Uterus (tissue), 4 donors: ENCODE measurements at places on chromosomes 7 and 10.

DNA sequence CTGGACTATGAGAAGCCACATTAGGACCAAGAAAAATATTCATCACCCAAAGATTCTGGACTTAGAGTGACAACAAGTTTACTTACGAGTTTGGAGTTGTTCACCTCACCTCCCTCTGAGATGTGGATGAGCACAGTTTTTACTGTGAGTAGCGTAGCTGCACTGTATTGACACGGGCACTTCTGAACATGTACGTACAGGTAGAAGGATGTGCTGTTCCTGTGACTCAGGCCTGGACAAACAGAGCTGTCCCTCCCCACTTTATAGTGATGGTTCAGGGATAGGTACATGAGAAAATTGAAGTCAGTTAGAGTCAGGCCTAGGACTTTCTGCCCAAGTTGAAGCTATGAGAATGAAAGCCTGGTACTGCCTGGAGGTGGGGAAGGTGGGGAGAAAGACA lies 80.9 kb upstream of the DYNC1I1 start:
- H3K36me3 ChIP-seq = no peaks in the 10 kb centered on the region
- no peak overlapping the region for H3K27ac ChIP-seq
- no peak for DNase-seq
- H3K4me1 ChIP-seq = no peaks in the 10 kb centered on the region
- H3K4me3 ChIP-seq = no peak overlapping the region

DNA sequence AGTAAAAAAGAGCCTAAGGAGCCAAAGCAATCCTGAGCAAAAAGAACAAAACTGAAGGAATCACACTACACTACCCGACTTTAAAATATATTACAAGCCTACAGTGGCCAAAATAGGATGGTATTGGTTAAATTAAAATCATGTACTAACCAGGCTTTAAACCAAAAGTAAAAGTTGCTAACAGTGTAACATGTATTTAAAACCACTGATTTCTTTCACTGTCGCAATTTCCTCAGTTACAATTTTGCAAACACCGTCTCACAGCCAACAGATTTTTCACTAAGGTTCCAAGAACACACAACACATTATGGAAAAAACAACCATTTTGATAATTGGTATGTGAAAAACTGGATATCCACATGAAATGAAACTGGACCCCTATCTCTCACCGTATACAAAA lies 74.0 kb downstream of the JMJD1C start:
- no peaks in the 10 kb centered on the region for H3K4me1 ChIP-seq
- no peaks in the 10 kb centered on the region for H3K27me3 ChIP-seq
- H3K4me3 ChIP-seq = no peak overlapping the region
- no peak for DNase-seq

DNA sequence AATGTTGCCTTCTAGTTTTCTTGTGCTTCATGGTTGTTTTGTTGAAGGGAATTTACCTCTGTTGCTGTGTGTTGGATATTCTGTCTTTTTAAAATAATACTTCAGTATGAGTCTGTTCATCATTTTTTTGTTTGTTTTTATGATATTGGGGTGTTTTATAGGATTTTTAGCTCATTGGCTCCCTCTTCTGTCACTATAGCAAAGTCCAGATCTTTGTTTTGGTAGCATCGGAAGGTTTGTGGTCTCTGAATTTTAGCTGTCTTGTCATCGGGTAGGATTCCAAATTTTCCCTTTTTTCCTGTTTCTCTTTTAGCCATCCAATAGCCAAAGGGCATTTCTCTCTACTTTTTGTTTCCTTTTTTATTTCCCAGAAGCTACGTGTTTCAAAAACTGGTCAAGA lies 91.4 kb downstream of the EXOC4 start:
- no peaks in the 10 kb centered on the region for H3K36me3 ChIP-seq
- DNase-seq = no peak
- H3K27ac ChIP-seq = no peak overlapping the region
- H3K4me3 ChIP-seq = no peak overlapping the region
- no peaks in the 10 kb centered on the region for H3K4me1 ChIP-seq

DNA sequence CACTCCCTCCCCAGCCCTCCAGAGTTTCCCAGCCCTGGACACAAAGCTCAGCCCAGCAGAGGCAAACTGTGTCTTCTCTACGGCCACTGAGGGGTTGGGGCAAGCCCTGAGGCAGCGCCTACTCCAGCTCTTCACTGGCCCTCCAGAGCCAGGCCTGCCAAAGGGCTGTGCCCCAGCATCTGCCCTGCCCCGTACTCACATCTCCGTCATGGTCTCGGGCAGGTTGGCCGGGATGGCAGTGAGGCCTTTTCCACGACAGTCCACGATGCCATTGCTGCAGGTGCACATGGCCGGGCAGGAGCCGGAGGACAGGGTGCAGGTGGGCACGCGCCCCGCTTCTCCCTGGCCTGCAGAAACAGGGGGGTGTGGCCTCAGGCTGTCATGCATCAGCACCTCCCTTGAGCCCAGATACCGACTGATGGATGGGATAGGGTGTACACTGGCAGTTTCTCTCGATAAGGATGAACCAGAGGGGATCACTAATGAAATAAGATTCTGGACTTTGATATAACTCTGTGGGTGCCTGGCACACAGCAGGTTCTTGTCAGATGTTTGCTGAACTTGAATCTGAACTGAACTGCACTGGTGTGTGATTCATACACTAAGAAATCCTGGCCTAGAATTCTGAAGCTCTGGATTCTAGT lies 125.2 kb downstream of the SLIT1 start:
- H3K4me3 ChIP-seq = no peak overlapping the region
- DNase-seq = no peak
- no peaks in the 10 kb centered on the region for H3K36me3 ChIP-seq
- H3K27me3 ChIP-seq = no peaks in the 10 kb centered on the region

GRCh38 chr7:104857458-104858425 lies 156.3 kb upstream of the KMT2E start:
- no peaks in the 10 kb centered on the region for H3K36me3 ChIP-seq
- DNase-seq = no peak
- H3K4me3 ChIP-seq = no peak overlapping the region
- H3K27me3 ChIP-seq = no peaks in the 10 kb centered on the region
- H3K27ac ChIP-seq = no peak overlapping the region

DNA sequence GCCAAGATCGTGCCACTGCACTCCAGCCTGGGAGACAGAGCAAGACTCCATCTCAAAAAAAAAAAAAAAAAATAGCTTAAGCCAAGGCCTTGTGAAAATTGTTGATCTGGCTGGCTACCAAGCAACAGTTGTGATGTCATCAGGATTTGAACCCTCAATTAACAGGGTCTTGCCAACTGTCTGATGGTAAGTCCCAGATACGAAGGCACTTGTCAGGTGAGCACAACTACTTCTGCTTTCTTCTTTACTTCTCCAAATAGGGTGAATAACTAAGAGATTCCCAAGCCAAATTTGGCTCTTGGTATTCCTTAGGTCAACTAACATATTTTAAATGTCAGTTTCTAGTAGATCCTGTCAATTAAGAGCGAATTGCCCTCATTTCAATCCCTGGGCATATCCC lies 47.4 kb downstream of the ANKRD61 start:
- H3K4me3 ChIP-seq = no peak overlapping the region
- H3K36me3 ChIP-seq = no peaks in the 10 kb centered on the region
- DNase-seq = no peak
- H3K27me3 ChIP-seq = no peaks in the 10 kb centered on the region
- no peak overlapping the region for H3K27ac ChIP-seq

DNA sequence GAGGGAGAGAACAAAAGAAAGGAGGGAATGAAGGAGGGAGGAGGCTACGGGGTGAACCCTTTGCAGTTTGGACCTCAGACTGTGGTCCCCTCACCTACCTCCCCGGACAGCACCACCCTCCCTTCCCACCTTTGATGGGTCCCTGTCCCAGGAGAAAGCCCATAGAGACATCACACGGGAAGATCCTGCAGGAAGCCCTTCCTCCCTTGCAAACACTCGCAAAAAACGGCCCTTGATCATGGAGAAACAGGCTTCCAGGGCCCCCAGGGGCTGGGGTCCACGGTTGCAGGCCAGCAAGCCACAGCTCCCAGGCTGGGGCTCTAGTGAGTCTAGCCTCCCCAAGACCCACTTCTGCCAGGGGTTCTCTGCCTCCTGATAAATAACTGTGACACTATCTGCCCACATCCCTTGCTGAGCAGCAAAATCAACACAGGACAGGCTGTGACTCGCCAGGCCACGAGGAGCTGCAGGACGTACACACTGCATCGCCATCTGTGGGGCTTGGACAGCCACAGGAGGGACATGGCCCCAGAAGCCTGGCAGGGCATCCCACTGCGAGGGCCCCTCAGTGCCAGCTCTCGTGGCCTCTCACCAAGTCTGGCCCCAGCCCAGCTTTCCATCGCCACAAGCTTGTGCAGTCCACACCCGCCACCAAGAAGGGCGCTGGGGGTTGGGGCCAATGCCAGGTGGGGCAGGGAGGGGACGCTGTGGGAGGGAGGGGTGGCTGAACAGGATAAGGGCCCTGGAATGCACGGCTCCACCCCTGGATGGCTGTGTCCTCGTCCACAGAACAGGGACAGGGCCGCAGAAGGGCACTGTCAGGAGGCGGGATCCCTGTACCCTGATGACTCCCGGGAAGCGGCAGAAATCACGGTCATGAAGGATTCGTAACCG lies 34.2 kb downstream of the PDGFA start:
- H3K27ac ChIP-seq = no peak overlapping the region
- H3K4me1 ChIP-seq = no peaks in the 10 kb centered on the region

DNA sequence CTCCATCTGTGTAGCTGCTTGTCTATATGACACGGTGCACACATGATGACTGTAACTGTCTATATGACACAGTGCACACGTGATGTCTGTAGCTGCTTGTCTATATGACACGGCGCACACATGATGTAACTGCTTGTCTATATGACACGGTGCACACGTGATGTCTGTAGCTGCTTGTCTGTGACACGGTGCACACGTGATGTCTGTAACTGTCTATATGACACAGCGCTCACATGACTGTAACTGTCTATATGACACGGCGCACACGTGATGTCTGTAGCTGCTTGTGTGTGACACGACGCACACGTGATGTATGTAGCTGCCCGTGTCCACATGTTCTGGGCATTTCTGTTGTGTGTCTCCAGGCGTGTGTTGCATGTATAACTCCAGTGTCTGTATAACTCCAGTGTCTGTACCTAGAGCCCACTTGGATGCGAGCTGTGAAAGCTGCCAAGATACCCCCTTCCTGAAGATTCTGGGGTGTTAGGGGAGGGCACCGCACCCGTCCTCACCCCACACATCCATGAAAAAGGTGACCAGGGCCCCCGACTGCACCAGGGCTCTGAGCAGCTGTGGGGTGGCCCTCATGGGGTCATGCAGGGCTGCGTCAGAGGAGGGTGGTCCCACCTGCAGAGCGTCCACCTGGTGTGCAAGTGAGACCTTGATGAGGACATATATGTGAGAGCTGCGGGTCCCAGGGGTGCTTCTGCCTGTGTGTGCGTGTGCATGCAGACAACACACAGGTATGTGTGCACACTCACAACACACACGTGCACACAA lies 137.9 kb downstream of the ELFN1 start:
- no peaks in the 10 kb centered on the region for H3K27me3 ChIP-seq
- H3K27ac ChIP-seq = no peak overlapping the region
- DNase-seq = no peak
- no peaks in the 10 kb centered on the region for H3K36me3 ChIP-seq
- H3K4me1 ChIP-seq = no peaks in the 10 kb centered on the region
- no peak overlapping the region for H3K4me3 ChIP-seq

GRCh38 chr7:40903872-40904271 lies 769.1 kb downstream of the SUGCT start:
- no peaks in the 10 kb centered on the region for H3K27me3 ChIP-seq
- H3K4me1 ChIP-seq = no peaks in the 10 kb centered on the region
- DNase-seq = peak; percentile 45
- H3K36me3 ChIP-seq = no peaks in the 10 kb centered on the region
- H3K27ac ChIP-seq = peak overlapping the region; percentile 56

- H3K27ac ChIP-seq = no peak overlapping the region
- no peaks in the 10 kb centered on the region for H3K27me3 ChIP-seq
- H3K36me3 ChIP-seq = no peaks in the 10 kb centered on the region
- H3K4me3 ChIP-seq = no peak overlapping the region
Observed at GRCh38 chr7:23294549-23295400, 4.4 kb upstream of the MALSU1 start.

- H3K4me3 ChIP-seq = no peak overlapping the region
- H3K27me3 ChIP-seq = no peaks in the 10 kb centered on the region
- no peaks in the 10 kb centered on the region for H3K36me3 ChIP-seq
Observed at GRCh38 chr10:106576534-106576933, 588.0 kb downstream of the SORCS1 start.

DNA sequence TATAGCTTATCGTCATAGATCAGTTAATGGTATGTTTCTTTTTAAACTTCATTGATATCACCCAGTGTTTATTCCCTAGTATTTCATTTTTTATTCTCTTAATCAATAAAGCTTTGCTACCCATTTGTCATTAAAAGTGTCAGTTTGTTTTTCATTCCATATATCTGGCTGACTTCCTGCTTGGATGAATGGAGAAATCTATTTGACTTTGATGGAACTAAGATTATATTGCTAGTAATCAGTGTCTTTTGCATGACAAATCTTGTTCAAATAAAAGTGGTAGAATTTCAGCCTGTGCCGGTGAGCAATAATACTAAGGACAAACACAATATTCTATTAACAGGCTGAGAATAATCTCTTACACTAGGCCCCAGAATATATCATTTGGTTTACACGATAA lies 203.3 kb downstream of the SEC23IP start:
- no peaks in the 10 kb centered on the region for H3K36me3 ChIP-seq
- no peak overlapping the region for H3K4me3 ChIP-seq
- no peaks in the 10 kb centered on the region for H3K4me1 ChIP-seq
- DNase-seq = no peak

DNA sequence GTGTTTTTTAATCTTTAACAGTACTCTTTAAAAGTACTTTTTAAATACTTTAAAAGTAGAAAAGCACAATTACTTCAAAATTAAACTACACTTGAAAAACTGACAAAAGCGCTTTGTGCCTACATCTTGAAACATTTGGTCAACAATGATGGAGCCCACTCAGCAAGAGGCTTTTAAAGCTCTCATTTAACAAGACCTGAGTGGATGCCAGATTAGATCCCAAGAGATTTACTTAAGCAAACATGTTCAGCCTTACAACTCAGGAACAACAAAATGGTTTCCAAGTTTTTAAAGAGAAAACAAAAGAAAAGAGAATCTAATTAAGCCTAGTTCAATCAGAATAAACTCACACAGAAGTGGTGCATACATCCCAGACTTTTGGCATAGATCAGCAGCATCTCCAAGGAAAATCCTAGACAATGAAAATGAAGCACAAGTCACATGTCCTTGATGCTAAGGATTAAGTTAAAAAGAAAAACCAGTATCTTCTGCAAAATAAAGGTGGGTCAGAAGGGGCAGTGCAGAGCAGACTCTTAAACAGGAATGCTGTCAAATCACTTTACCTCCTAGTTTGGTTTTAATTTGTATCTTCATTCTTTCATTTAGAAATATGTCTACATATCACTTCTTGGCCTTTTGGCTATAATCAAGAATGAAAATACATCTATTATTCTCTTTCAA lies 26.2 kb downstream of the HIBADH start:
- no peaks in the 10 kb centered on the region for H3K27me3 ChIP-seq
- H3K4me3 ChIP-seq = no peak overlapping the region
- DNase-seq = no peak
- no peak overlapping the region for H3K27ac ChIP-seq
- peaks cover 5% of the 10 kb centered on the region for H3K4me1 ChIP-seq
